ENCODE measurements at places on chromosomes 3 and 15. TPM values are rescaled to one million over a fixed set of nuclear protein-coding genes. Genes with fewer than 3 reads are reported as not detected.

DNA sequence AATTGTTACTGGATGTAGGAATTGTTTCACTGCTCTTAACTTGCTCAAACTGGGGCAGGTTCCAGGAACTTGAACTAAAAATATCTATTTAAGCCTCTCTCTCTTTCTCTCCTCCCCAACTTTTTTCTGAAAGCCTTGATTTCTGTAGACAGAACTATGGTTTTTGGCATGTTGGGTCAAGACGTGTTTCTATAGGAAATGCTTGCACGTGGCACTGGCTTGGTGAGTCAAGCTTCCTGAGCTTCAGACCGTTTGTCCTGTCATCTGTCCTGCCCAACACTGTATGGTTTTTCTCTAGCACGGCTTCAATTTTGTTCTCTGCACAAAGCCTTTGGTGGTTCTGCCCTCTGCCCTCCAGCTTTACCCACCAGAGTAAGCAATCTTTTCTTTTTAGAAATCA lies 13.5 kb downstream of the EAF1 start:
- DNase-seq: no peak

- no peak for DNase-seq
These were observed 42.1 kb downstream of the ZBTB38 start for GRCh38 chr3:141410408-141410807.

DNA sequence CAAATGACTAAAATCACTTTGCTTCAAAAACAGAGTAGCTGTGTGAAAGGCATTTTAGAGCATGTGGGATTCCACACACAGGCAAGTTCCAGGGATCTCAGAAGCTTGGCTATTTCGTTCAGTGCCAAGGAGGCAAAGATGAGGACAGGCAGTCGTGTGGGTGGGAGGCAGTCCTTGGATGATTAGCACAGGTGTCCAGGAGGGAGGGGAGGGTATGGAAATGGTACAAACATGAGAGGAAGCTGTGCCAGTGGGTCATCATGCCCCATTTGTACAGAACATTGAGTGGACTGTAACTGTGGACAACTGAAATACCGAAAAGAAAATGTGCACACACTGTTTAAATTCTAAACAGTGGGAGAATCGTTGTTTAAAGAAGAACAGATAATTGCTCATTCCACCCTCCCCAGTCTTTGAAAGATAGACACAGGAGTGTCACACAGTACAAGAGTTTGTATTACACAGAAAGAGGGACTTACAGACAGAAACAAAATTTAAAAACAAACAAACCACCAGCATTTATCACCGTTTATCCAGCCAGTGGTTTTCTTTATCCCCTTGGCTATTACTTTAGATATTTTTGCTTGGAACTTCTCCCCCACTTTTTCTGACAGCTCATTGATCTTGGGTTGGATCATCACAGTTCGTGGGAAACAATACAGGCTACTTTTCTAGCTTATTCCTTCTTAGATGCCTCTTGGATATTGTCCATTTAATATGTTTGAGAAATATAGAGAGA lies 122.9 kb downstream of the GREM1 start:
- DNase-seq: no peak

DNA sequence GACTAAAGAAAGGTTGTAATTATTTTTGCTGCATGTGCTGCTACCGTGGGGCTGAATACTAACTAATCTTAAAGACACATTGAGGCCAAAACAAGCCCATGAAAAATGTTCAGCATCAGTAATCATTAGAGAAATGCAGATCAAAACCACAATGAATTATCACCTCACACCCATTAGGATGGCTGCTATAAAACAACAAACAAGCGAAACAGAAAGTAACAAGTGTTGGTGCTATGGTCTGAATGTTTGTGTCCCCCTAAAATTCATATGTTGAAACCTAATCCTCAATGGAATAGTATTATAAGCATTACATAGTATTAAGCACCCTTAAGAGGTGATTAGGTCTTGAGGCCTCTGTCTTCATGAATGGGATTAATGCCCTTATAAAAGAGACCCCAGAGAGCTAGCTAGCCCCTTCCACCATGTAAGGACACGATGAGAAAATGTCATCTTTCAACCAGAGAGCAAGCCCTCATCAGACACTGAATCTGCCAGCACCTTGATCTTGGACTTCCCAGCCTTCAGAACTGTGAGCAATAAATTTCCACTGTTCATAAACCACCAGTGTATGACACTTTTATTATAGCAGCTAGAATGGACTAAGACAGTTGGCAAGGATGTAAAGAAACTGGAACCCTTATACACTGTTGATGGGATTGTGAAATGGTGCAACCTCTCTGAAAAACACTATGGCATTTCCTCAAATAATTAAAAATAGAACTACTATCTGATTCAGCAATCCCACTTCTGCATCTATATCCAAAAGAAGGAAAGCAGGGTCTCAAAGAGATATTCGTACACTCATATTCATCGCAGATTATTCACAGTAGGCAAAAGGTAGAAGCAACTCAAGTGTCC lies 76.1 kb downstream of the REC114 start:
- no peak for DNase-seq

DNA sequence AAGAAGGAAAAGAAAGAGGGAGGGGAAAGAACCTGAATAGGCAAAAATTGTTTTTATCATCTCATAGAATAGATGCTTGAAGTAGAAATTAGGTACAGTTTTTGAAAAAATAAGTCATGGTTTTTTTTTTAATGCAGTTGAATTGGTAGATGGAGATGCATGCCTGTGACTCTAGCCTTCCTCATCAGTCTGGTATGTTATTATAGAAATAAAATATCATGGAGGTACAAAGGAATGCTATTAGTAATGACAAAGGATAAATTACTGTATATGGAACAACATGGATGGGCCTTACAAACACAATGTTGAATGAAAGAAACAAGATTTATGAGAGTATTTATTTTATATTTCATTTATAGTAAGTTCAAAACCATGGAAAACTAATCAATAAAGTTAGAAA lies 162.4 kb upstream of the GALNT15 start:
- DNase-seq: no peak

DNA sequence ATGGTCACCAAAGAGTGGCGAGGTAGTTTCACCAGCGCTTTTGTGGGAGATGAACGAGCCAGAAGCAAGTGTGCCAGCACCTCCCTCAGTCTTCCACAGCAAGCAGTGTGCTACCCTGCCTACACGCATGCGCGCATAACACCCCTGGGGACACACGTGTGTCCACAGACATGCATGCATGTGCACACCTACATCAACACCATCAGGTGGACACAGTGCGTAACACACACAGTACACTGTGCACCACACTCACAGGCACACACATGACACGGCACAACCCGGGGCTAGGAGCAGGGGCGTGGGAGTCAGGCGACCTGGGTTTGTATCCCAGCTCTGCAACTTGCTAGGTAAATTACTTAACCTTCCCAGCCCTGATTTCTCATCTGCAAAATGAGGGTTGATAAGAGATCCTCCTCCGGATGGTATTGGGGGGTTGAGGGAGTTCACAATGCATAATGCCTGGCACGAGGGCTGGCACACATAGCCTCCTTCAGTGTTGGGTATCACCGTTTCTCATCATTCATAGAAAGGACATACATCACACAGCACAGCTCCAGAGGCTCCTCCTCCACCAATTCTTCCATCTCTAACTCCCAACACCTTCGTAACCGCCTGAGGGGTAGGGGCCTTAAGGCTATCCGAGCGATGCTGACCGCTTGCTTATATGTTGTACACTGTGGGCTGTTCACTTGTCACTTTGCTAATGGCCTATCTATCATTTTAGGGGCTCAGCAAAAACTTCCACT lies 174.9 kb downstream of the SMAD6 start:
- no peak for DNase-seq

- peak; percentile 77 for DNase-seq
These were observed 2.7 kb downstream of the TMEM108 start for GRCh38 chr3:133040696-133041523.

- no peak for DNase-seq
These were observed 782.0 kb downstream of the MCTP2 start for GRCh38 chr15:95013381-95013780.

GRCh38 chr3:181565416-181565815 lies 146.3 kb upstream of the SOX2 start:
- DNase-seq: no peak

DNA sequence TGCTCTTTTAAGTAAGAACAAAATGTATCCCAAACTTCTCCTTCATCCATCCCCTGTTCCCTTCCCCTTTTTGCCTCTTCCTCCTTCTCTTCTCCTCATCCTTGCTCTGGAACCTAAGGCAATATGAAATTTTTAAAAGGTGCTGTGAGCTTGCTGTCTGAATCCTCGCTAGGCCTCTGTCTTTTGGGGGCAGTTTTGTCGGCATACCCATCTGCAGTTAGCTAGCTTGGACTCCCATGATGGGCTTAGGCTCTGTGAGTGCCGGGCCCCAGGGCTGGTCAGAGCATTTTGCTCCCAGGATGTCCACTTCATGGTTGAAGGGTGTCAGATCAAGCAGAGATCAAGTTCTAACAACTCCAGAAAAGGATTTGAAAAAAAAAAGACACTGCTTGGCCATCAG lies 18.6 kb downstream of the ZIC1 start:
- DNase-seq: no peak

DNA sequence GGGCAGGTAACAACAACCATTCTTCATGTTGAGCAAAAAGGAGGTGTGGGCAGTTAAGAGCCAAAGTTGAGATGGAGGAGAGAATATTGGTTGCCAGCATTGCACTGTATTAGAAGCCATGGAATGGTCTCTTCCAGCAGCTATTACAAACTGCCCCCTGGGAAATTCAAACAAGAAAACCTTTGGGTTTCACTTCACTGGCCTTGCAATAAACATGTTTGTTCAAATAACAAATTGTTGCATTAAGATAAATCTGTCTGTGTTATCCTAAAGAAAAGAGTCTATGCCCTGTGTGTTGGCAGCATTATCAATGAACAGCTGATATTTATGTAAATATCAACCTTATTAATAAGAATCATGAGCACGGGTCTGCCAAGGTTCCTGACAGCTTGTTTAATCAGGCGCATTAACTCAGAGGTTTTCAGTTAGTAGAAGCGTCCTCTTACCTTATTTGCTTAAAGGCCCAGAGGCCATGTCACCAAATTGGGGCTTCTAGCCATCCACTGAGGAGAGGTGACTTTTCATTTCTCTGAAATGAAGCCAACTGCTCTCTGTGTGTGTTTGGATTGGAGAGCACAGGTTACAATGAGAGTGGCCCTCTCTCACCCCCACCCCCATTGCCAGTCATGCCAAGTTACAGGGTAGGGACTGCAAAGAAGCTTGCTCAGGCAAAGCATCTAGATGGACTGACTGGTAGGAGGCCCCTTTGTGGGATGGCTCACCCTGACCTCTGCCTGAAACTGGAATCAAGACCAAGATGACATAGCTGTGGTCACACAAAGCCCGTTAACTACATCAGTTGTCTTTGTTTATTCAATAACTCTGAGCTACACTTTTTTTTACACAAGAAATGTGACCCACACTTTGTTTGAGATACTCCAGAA lies 10.5 kb downstream of the FILIP1L start:
- DNase-seq: no peak

- DNase-seq: no peak
These were observed 8.4 kb downstream of the GATA2 start for GRCh38 chr3:128484404-128485281.

GRCh38 chr3:148873270-148873927 lies 8.3 kb downstream of the CPA3 start:
- no peak for DNase-seq

DNA sequence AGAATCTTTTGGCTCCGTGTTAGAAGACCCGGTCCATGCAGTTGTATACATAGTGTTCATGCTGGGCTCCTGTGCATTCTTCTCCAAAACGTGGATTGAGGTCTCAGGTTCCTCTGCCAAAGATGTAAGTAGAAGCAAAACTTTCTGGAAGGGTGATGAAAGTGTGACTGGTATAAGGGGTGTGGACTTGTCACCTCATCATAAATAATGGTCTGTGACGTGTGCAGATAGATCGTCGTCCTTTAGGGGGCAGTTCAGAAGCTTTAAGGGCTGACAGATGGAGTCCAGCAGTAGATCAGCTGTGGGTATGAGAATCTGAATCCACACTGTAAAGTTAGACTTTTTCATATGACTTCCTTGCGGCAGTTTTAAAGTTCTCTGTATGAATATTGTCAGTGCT lies 15.3 kb downstream of the SEC61A1 start:
- DNase-seq: no peak

DNA sequence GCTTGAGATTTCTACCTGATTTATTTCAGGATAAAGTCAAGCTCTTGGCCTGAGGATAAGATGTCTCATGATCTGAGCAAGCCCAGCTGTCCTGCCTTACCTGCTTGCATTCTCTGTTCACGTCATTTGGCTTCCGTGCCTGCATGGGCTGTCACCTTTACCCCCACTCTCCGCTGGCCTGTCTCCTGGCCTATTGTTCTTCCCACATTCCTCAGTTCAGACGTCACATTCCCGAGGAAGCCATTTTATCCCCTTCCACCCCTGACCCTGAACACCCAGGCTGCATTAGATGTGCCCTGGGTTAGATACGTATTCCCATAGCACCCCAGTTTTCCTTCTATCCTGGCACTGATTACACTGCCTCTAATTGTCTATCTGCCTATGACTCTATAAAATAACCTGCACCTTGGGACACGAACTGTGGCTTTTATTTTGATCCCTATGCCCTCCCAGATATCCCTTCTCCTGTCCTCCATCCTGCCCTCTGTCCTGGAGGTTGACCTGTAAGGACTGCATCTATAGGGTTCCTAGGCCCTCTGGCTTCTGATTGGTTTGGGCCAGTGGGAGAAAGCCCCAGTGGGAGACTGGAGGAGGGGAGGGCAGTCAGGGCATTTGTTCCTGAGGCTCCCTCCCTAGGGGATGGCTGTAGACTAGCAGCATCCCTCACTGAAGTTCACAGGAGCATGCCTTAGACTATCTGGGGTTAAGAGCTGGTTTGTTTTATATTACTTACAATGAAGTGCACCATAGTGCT lies 19.2 kb upstream of the UBE2Q2 start:
- DNase-seq: no peak

DNA sequence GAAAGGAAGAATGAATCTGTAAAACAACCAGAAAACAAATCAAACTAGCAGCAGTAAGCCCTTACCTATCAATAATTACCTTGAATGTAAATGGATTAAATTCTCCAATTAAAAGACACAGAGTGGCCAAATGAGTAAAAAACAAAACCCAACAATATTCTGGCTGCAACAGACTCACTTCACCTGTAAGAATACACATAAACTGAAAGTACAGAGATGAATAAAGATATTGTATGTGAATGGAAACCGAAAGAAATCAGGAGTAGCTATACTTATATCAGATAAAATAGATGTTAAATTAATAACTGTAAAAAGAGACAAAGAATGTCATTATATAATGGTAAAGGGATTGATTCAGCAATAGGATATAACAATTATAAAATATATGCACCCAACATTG lies 514.5 kb upstream of the DPPA4 start:
- DNase-seq: no peak

- DNase-seq: no peak
These were observed 6.4 kb upstream of the NR1D2 start for GRCh38 chr3:23938688-23939087.

The CNTN6 gene
- 3.7 TPM for polyA plus RNA-seq

The TTLL13 gene
- not detected for polyA plus RNA-seq

The CNTN4 gene
- 27.6 TPM for polyA plus RNA-seq

The SLC9A9 gene
- 4.7 TPM for polyA plus RNA-seq

The RRP9 gene
- 20.3 TPM for polyA plus RNA-seq

The SIDT1 gene
- 2.4 TPM for polyA plus RNA-seq

The PLCB2 gene
- polyA plus RNA-seq: 10.4 TPM

The GADL1 gene
- polyA plus RNA-seq: 2.4 TPM

The FGF12 gene
- polyA plus RNA-seq: 7.1 TPM

The FAM174B gene
- polyA plus RNA-seq: 30.3 TPM

The IL17RB gene
- 15.0 TPM for polyA plus RNA-seq

The PPARG gene
- 28.2 TPM for polyA plus RNA-seq

The AGBL1 gene
- polyA plus RNA-seq: 0.26 TPM

The GOLGA6B gene
- 0.09 TPM for polyA plus RNA-seq

The OR5K2 gene
- not detected for polyA plus RNA-seq

The ONECUT1 gene
- not detected for polyA plus RNA-seq

The FOXL2 gene
- not detected for polyA plus RNA-seq
